ENCODE measurements at places on chromosomes 6 and 20.

DNA sequence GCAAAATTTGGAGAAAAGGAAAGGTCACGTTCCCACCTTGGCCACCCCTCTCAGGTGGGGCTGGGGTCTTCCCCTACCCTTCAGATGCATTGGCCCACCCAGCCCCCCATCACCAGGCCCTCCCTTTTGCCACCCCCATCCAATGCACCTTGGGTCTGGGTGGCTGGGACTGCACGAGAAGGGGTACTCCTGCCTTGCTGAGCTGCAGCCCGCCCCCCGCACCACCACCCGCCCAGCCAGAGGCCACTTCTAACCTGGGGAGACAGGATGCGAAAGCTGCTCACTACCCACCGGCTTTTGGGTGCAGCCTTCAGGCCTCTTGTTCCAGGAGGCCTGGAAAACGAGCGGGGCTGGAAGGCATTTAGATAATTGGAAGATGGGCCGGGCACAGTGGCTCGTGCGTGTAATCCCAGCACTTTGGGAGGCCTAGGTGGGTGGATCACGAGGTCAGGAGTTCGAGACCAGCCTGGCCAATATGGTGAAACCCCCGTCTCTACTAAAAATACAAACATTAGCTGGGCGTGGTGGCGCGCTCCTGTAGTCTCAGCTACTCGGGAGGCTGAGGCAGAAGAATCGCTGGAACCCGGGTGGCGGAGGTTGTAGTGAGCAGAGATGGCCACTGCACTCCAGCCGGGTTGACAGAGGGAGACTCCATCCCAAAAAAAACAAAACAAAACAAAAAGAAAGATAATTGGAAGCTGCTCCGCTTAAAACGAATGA is 1.2 kb upstream of the CDC25B start:
- DNase-seq = no peak

DNA sequence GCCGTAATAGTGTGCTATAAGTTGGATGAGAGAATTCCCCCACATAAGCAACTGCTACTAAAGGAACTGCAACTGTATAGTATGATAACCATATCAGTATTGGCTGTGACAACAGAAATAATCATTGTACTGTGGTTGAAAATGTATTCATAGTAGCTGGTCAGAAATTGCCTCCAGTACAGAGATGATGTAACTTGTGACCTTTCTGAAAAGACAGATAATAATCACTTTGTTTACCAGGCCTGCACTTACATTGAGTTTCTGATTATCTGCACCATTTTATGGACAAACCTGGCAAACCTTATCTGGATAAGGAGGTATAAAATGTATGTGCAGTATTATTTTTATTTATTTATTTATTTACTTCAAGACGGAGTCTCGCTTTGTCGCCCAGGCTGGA is 19.0 kb downstream of the CFAP206 start:
- DNase-seq = no peak

- no peak for DNase-seq
Observed at GRCh38 chr6:113695516-113695915, 161.6 kb upstream of the MARCKS start.

DNA sequence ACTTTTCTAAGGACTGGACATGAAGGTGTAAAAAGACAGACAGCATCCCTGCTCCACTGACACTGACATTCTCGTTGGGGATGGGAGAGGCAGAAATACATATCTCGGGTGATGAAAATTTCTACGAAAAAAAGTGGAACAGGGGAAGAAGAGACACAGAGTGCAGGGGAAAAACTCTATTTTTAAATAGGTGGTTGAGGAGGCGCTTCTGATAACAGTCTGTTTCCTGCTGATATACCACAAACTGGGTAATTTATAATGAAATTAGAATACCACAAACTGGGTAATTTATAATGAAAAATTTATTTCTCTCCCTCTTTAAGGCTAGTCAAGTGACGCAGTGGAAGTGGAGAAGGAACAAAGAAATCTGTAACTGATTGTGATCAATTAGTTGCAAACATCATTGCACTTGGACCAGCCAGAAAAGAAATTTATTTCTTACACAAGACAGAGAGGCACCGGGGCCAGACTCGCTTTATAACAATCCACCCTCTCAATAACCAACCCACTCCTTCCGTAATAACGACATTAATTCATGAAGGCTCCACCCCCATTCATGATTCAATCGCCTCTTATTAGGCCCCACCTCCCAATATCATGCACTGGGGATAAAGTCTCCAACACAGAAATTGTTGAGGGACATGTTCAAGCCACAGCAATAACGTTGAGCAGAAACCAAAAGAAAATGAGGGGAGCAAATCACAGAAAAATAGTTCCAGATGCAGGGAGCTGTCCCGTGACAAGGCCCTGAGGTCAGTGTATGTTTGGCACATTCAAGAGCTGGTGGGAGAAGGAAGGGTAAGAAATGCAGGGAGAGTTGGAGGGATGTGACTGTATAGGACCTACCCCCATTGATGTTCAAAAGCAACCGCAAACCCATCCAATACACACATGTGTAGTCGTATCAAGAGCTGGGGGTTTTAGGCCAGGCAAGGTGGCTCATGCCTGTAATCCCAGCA is 6.6 kb upstream of the SRSF6 start:
- no peak for DNase-seq

- DNase-seq = no peak
Observed at GRCh38 chr6:6829872-6830685, 241.6 kb downstream of the LY86 start.

- DNase-seq = no peak
Observed at GRCh38 chr6:144617708-144618107, 332.6 kb downstream of the UTRN start.

GRCh38 chr6:88124925-88125557 is 41.1 kb downstream of the CNR1 start:
- no peak for DNase-seq

DNA sequence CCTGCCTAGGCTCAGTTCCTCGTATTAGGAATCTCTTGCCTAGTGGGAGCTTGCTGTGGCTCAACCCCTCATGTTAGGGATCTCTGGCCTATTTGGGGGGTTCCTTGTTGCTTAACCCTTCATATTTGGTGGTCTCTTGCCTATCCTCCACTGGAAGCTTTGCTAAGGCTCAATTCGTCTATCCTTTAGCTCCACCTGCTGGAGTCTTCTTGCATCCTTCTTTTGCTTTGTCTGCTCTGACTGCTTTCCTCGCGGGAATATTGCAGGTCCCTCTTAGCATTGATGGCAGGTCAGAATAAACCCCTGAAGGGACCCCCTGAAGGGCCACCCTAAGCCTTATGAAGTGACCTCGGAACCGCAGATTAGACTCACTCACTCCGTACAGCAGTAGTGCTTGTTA is 203.0 kb upstream of the TBX18 start:
- no peak for DNase-seq

DNA sequence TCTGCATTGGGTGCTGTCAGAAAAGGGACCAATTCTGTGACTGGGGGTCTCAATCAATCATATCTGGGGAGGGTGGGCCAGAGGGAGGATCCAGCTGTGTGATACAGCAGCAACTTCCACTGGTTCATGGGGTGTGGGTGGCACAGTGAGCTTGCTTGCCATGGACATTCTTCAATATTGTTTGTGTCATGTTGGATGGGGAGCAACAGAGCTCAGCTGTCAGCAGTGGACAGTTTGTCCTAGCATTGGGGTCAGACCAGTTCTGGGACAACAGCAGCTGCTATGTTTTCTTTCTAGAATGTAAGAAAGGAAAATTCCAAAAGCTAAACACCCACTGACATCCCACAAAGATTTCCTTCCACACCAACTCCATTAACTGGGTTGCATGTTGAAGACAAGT is 221.9 kb upstream of the CDH4 start:
- no peak for DNase-seq

- DNase-seq = no peak
Observed at GRCh38 chr6:163945808-163946207, 531.3 kb downstream of the QKI start.

- DNase-seq = no peak
Observed at GRCh38 chr20:58012731-58013510, 215.5 kb downstream of the ANKRD60 start.

DNA sequence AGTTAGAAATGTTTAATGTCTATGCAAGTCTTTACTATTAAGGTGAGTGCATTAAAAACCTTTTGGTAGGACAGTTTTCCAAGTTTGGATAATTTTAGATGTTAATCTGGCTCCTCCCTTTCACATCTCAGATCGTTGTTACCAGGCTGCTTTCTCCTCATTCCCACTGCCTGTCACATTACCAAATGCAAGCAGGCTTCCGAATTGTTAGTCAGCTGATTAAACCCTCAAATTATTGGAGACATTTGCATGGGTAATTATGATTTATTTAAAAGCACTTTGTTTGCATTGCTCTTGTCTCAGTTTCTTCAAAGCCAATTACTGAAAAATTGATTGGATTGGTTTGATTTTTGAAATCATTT is 816.5 kb downstream of the KIF16B start:
- DNase-seq = no peak

GRCh38 chr20:3515379-3516170 is 44.8 kb downstream of the ATRN start:
- DNase-seq = no peak

- no peak for DNase-seq
Observed at GRCh38 chr6:100300221-100300736, 164.4 kb downstream of the SIM1 start.

DNA sequence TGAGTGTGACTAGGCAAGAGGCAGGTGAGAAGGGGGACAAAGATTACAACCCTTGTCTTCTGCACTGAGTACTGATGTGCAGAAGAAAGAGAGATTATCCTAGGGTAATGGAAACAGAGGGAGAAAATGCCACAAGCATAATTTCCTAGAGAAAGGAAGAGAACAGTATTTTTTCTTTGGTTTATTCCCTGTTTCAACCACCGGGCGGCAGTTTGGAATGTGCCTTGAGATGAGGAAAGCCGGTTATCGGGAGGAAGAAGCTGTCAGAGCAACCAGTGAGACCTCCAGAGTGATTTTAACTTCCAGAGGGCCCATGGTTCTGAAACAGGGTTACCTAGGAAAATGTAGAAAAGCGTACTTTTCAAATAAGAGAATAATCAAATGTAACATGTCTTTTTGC is 121.4 kb downstream of the REV3L start:
- no peak for DNase-seq

DNA sequence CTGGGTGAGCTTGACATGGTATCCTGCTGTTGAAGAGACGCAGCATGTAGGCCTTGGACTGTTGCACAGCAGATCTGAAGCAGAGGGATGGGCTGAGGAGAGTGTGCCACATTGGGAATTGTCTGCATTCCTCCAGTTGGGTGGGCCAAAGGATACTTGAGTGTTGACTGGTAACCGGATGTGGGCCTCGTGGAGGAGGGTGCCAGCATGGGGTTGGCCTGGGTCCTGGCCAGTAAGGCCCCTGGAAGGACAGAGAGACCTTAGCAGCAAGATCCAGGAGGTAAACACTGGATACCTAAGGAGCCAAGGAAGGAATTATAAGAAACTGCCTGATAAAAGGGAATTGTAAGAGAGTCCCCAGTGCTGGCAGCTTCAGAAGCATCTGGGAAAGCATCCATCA is 76.9 kb downstream of the FIG4 start:
- no peak for DNase-seq

- DNase-seq = no peak
Observed at GRCh38 chr20:8800089-8800488, 268.8 kb upstream of the PLCB4 start.

DNA sequence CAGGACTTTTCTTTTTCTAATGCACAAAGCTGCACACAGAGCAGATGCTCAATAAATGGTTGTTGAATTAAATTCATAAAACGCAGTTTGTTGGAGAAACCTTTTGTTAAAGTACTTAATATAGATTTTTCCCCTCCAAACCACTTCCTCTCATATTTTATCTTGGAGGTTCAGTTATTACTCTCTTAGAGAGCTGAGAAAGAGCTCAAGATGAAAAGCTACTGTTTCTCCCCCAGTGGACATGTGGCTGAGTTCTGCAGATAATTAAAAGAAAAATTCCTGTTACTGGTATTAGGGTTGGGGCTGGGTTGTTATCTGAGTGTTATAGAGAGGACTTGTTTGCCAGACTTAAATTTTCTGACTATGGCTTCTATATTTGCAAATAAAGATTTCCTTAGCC is 294.0 kb downstream of the TBC1D7 start:
- DNase-seq = no peak

GRCh38 chr20:51456511-51457509 is 85.7 kb downstream of the NFATC2 start:
- DNase-seq = peak; percentile 15

GRCh38 chr6:64789476-64789875 is 917.5 kb downstream of the EYS start:
- no peak for DNase-seq

DNA sequence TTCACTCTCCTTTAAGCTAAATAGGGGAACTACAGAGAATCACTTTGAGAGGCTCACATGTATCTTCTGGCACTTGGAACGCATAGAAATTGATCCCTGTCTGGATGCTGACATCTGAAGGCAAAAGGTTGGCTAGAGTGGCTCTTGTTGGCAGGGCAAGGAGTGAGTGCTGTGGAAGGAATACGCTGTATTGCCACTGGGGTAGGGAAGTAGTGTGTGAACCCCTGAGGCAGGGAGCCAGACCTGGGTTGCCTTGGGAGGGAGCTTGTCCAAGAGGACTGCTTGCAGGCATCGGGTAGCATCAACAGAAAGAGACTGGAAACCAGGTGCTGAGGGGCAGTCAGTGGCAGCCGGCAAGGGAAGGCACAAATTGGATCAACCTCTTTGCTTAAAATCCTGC is 8.9 kb upstream of the MMS22L start:
- DNase-seq = no peak

GRCh38 chr20:8404912-8405635 is 273.0 kb downstream of the PLCB1 start:
- no peak for DNase-seq

DNA sequence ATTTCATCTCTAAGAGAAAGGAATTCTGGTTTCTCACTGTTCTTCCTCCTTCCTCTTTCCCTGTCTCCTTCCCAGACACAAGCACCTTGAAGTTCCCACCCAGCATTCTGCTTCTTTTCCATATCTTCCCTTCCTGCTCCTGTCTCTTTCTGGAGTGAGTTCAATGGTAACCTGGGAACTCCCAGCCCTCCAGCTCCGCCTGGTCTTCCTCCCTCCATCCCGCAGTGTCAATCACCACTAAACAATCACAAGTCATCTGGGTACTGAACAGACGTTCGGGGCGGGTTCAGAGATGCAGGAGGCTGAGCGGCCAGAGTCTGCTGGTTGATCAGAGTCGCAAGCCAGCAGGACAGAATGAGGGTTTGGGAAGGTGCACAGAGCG is 7.7 kb downstream of the TTBK1 start:
- DNase-seq = no peak

- DNase-seq = no peak
Observed at GRCh38 chr6:126217497-126217896, 122.4 kb upstream of the CENPW start.

DNA sequence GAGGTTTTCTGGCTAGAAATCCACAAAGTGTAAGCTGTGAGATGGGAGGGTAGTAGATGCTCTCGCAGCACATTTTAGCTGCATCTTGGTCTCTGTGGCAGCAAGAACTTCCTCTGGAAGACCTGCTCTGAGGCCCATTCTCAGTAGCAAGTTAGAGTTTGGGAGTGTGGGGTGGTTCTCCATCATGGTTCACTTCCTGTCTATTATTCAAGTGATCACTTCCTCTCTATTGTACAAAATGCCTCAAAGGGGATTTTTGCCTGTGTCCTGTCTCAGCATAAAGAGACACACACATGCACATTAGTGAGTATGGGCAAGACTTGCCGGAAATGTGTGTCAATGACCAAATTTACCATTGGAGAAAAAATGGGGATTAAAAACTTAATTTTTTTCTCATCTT is 42.5 kb downstream of the LYRM2 start:
- DNase-seq = no peak

All from activated CD4-positive, alpha-beta T cell treated with anti-CD3 and anti-CD28 coated beads, Interleukin-2, amount 50 U/mL, for 1 hour (primary cell).